ENCODE measurements at places on chromosomes 2 and 18.
A peak's percentile ranks its signal among the peaks of the same experiment; 100 is the strongest.

GRCh38 chr2:168892327-168892726 lies 2.1 kb upstream of the SPC25 start:
- DNase-seq, result no peak

GRCh38 chr2:195759877-195760276 lies 102.9 kb downstream of the SLC39A10 start:
- no peak for DNase-seq

DNA sequence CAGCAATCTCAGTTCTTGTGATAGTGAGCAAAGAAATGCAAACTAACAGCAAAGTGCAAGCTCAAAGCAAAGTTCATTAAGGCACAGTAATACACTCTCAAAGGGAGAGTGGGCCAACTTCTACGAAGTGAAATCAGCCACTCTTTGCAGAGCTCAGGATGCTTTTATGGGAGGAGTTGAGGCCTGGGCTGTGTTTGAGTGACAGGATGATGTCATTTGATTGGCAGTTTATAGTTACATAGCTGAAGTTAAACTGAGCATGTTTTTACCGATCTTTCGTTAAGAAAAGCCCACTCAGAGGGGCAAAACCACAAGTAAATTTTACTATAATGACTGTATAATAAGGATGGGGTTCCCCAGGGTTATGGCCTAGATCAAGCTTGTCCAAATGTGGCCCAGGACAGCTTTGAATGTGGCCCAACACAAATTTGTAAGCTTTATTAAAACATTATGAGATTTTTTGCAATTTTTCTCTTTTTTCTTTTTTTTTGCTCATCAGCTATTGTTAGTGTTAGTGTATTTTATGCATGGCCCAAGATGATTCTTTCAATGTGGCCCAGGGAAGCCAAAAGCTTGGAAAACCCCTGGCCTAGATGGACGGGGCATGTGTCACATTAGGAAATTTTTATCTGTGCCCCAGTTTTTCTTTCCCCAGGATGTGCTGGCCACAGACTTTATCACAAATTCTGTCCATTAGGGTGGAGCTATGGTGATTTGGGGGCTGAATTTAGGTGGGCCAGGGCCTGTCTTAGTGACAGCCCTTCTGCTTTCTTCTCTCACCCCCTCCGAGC lies 8.3 kb upstream of the DNAH7 start:
- DNase-seq, result peak; percentile 14

DNA sequence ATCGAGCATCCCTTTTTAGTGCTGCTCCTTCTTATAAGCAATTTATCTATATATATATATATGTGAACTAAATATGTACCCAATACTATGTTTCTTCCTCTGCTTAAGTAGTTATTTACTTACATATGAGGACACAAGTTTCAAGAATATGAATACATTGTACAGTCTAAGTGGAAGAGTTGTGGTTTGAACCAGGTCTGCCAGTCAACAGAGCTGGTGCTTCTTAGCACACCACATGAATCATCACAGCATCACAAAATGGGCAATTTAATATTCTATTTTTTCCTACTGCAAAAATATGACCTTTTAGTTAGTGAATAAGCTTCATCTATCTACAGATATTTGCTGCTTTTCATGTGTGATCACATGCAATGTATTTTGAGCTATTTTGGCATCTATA lies 64.4 kb upstream of the SPAG16 start:
- DNase-seq, result no peak

GRCh38 chr2:197517150-197517549 lies 1.3 kb downstream of the MOB4 start:
- no peak for DNase-seq

- DNase-seq, result no peak
Measured at GRCh38 chr18:52652391-52652790, 312.4 kb downstream of the DCC start.

- no peak for DNase-seq
Measured at GRCh38 chr2:227822416-227823003, 8.9 kb downstream of the CCL20 start.

DNA sequence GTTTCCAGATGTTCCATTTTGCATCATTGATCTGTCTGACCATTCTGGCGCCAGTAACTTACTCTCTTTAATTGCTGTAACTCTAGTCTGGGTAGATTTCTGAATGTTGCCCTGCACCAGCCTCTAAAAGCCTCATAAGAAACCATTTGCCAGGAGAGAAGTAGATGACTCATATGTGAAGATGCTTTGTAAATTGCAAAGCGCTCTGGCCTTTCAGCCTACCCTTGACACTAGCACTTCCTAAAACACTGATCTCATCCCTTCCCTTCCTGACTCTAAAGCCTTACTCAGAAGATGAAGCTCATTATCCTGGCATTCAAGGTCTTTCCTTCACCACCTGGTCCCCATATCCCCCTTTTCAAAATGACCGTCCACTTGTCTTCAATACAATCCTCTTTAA lies 193.2 kb upstream of the MEX3C start:
- DNase-seq, result no peak

DNA sequence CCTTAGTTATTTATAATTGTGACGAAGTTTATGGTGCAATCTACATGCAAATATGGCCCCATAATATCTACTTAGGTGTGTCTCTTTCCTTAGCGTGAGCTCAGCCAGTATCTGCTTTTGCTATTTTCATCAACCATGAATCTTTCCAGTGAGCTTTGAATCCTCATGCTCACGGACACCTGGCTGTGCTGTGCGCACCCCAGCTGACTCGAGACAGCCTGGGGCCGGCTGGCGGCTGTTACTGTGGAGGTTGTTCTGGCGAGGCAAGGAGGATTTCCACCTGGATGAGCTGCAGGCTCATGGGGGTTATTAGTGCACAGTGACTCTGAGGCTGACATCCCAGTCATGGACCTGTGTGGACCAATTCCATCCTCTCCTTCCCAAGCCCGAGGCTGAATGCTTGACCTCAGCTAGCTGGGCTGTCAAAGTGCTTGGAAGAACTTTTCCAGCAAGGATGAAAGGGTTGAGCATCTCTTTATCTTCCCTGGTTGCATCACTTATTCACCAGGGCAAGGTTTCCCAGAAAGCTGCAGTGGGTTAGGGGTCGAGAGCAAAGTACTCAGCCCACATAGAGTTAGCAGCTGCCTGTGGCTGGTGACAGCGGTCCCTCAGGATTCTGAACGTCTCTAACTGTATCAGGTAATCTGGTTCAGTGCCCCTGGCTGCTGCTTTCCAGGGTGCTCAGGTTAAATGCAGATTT lies 141.7 kb downstream of the ARL4C start:
- DNase-seq, result no peak

DNA sequence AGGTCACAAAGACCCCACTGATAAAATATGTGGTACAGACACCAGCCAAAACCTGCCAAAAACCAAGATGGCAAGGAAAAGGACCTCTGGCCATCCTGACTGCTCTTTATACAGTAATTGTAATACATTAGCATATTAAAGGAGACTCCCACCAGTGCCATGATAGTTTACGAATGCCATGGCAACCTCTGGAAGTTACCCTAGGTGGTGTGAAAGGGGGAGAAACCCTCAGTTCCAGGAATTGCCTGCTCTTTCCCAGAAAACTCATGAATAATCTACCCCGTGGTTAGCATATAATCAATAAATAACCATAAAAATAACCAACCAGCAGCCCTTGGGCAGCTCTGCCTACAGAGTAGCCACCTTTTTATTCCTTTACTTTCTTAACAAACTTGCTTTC lies 129.8 kb upstream of the EPB41L3 start:
- DNase-seq, result no peak

- no peak for DNase-seq
Measured at GRCh38 chr2:232779934-232780333, 3.6 kb upstream of the KCNJ13 start.

DNA sequence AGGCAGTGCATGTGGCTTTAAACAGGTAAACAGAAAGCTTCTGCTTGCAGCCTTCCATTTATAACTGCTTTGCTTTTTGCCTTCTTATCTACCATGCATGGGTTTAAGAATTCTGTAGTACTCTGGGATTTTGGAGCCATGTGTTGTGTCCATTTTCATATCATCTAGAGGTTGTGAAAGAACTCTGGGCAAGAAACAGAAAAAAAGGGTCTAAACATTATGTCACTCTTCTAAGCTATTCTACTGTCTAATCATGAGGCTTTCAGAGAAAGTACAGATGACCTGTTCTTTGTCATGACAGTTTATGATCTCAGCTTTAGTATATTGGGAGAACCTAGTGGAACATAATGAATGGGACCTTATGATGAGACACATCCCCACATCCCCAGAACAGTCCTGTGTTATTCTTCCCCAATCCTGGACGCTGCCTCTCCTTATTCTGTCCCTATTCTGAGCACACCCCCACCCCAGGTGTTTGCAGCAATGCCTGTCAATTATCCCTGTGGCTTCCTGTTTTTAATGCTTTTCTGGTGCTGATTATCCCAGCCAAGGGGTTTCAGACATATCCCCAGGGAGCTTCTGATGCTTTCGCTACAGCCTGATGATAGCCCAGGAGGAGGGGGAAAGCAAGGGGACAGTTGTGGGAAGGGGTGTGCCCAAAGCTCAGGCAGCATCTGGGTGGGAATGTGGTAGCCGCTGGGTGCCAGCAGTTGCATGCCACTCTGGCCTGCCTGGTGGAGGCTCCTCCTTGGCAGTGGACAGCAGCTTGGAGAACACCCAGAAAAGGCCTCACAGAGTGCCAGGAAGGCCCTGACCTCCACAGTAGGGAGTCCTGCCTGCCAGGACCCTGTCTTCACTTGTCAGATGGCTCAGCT lies 169.5 kb upstream of the MAP3K20 start:
- DNase-seq, result no peak

GRCh38 chr2:120791962-120792297 lies 56.3 kb downstream of the GLI2 start:
- peak; percentile 40 for DNase-seq

GRCh38 chr18:50453014-50453680 lies 78.3 kb downstream of the SKA1 start:
- DNase-seq, result no peak

DNA sequence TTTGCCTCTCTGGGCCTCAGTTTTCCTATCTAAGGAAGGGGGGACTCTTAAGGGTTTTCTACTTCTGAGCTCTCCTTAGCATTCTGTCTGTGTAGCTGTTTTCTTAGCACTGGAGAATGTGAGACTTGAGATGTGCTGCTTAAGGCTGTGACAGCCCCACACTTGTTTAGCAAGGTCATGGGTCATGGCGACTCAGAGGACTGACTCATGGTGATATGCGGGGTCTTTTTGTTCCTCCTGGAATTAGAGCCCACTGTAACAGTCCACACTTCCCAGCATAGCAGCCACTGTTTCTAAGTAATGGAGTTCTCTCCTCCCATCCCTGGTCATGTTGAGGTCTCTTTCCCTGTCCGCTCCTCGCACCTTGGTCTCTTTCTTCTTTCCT lies 4.1 kb upstream of the LPIN1 start:
- DNase-seq, result no peak

DNA sequence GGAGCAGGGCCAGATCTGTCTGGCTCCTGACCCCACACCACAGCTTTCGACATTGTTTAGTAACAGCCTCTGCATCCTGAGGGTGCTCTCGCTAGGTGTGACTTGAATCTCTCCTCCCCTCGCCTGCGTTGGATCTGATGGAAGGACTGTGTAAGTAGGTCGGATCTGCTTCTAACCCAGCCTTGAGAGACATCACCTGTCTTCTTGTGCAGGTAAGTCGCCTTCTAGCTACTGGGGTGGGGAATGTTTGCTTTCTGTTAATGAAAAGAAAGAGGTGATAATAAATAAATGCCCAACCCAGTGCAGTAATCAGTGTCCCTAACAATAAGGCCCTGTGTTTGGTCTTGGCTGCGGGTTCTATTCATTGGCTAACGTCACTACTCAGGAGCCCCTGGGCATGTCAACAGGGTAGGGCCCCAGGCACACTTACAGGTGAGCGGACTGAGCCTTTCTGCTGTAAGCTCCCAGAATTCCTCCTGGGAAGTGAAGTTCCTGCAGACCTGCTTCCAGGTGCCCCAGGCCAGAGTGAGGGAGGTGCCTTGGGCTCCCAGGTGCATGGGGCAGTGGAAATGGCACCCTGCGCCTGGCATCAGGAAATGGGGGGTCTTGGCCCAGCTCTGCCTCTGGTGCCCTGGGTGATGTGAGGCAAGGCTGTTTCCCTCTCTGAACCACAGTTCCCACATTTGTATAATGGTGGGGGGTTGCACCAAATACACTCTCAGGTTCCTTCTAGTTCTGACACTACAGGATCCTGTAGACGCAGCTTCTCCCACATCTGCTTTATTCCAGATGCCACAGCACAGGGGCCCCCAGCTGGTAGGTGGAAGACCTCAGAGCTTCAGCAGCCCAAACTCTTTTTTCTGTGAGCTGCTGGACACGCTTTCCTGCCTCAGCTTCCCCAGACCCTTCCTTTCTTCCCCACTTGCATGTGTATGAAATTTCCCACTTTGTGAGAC lies 11.2 kb upstream of the FOSL2 start:
- no peak for DNase-seq

DNA sequence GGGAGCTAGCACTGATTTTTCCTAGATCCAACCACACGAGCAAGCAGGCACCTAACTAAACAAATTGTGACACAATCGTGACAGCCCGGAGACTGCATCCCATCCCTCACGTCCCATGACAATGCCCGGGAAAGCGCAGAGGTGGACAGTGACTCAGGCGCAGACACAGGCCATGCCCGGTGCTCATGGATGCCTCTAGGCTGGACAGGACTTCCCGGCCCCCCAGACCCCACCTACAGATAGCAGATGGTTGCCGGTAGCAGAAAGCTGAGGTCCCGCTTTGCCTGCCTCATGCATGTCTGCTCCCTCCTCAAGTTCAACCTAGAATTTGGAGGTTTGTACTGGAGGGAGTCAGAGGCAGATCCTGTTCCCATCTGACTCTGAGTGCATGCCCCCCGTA lies 81.0 kb downstream of the TPO start:
- no peak for DNase-seq

DNA sequence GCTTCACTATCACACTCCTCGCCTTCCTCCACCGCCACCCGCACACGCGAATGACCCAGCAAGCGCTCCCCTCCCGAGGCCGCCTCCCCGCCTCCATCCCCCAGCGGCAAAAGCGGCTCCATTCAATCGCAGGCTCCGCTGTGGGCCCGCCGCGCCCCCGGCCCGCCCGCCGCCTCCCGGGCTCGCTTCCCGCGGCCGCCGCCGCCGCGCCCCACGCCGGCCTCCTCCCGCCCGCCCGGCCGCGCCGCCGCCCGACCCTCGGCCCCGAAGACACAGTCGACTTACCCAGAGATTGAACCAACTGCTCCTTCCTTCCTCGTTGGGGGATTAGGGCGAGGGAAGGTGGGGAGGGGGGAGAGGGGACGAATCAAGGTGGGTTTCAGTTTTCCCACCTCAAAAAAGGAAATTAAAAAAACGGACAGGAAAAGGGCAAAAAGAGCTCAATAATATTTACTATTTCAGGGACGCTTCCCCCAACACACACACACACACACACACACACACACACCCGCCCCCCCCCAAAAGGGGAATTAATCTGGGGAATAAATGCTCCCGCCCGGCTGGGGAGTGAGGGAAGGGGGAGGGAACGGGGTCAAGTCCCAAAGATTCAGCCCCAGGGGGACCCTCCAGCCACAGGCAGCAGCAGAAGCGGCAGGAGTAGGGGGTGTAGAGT lies 743 bp downstream of the XPO1 start:
- no peak for DNase-seq
